ENCODE measurements at places on chromosomes 16 and 17.
A peak's percentile ranks its signal among the peaks of the same experiment; 100 is the strongest.

- no peak for DNase-seq
Measured at GRCh38 chr17:81511554-81511803, 1.1 kb downstream of the ACTG1 start.

GRCh38 chr16:10923650-10924214 lies 18.5 kb downstream of the DEXI start:
- peak; percentile 79 for DNase-seq

DNA sequence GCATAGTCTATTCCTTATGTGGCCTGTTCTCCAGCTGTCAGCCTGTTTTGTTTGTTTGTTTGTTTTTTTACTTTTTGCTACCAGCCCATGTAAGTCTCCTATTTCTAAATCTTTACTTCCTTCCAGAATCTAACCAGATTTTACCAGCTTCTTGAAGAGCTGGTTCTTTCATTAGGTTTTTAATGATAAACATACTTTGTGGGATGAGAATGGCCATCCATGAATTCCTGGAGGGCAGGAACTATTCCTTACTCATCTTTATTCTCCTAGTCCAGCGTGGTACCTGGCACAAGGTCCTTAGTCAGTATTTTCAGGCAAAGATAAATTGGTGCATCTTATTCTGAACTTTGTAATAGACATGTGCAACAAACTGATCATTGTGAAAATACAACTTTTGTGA lies 17.3 kb downstream of the RSPRY1 start:
- no peak for DNase-seq

DNA sequence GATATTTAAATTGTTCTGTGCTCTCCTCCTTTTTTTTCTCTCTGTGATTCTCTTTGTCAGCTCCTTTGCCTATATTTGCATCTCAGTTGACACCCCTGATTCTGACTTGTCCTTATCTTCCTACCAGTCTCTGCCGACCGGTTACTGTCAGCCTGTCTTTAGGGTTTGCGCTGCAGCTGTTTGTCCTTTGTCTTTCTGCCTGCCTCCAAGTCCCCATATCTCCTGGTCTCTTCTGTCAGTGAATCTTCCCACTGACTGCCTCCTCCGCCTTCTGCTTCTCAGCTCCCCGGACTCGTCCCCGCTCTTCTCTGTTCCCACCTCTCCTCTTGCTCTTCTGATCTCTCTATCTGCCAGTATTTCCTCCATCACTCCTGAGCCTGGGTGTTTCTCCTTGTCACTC lies 5.2 kb downstream of the TLCD2 start:
- DNase-seq = no peak

GRCh38 chr16:64841482-64841881 lies 280.4 kb downstream of the CDH11 start:
- DNase-seq = no peak

DNA sequence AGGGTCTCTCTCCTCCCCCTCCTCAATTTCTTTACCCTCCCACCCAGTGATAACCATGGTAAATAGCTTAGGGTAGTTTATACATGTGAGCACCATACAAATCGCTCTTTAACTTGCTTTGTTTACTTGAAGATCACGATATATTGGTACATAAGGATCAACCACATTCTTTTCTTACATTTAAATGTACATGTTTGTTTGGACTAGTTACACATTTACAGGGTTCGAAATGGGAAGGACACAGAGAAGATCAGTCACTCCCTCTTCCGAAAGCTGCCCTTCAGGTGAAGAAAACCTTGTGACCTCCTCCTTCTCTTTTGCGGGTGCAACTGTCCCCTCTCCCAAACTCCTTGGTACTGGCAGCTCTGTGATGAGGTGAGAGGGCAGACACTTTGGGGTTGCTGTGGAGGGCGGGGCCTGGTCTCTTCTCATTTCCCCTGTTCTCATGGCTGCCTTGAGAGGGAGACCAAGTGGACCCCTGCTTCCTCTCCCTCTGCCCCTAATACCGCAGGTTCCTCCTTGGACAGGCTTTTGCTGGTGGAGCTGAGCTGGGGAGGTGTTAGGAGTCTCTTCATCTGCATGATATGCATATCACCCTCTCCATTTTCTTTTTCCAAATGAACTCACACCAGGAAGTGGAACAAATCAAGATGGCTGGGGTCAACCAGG lies 4.7 kb upstream of the PIK3R6 start:
- DNase-seq = no peak

DNA sequence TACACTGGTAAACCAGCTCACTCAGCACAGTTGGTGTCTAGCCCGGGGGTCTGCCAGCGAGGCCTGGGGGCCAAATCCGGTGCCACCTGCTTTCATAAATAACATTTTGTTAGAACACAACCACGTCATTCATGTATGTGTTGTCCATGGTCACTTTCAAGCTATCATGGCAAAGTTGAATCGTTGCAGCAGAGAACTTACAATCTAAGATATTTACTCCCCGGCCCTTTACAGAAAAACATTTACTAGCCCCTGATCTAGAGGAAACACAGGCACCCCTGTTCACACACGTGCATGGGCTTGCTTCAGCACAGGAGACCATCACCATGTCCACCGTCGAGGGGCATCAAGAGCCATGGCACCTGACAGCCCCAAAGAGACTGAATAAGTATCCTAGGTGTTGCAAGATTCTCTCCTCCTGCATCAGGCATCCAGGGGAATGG lies 111.4 kb upstream of the DNAH9 start:
- DNase-seq = no peak

DNA sequence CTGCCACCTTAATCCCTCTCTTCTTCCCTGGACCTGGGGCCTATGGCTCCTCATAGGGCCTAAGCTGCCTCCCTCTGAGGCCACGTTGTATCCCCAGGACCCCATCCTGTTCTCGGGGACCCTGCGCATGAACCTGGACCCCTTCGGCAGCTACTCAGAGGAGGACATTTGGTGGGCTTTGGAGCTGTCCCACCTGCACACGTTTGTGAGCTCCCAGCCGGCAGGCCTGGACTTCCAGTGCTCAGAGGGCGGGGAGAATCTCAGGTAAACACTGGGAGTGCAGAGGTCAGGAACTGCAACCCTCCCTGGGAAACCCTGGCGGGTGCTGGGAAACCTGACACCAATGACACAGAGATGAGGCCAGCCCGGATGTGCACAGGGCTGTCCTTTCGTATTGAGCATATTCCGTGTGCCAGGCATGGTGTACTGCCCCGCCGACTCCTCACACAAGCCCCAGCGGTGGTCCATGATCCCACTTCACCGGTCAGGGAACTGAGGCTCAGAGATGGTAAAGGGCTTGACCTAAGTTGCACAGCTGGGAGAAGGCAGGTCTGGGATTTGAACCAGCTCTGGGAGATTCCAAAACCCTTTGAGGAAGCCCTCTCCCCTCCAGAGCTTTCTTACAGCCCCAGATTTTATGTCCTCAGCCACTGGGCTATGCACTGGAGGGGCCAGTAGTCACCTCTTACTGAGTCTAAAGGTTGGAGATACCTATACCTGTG lies 22.9 kb downstream of the ANKRD40 start:
- no peak for DNase-seq

DNA sequence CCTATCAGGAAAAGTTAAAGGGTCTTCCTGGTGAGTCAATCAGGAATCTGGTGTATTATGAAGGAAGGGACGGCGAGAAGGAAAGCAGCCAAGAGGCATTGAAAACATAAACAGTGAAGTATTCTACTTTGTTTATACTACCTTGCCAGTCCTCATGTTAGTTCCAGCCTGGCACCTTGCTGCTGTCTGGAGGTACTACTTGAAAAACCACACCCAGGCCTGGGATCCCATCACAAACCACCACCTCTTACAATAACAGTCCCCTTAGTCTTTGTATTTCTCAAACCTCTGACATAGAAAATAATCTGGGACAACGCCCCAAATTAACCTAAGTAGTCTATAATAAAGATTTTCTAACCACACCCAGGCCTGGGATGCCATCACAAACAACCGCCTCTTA lies 676.7 kb upstream of the SOX9 start:
- no peak for DNase-seq

GRCh38 chr17:46000292-46000691 lies 1.2 kb downstream of the STH start:
- DNase-seq = no peak

DNA sequence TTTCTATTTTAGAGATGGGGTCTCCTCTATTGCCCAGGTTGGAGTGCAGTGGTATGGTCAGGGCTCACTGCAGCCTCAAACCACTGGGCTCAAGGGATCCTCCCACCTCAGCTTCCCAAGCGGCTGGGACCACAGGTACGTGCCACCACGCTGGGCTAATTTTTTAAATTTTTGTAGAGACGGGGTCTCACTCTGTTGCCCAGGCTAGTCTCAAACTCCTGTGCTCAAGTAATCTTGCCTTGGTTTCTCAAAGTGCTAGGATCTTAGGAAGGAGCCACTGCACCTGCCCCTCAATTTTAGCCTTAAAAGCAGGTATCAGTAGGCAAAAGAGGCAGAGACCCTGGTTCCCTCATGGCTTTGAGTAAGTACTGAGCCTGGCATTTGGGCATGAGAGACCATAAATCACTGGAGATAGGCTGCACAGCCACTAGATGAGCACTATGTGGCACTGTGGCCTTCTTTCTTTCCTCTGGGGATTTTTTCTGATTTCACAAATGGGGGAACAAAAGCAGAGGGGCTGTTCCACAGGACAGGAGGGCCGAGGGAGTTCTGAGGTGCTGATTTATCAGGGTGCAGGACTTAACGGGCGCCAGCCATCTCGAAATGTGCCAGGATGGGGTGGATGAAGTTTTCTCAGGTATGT lies 82.2 kb downstream of the PLXDC1 start:
- DNase-seq = no peak

- DNase-seq = no peak
Measured at GRCh38 chr16:84593825-84594724, 23.8 kb downstream of the COTL1 start.

GRCh38 chr16:24717411-24717810 lies 12.0 kb upstream of the TNRC6A start:
- no peak for DNase-seq

DNA sequence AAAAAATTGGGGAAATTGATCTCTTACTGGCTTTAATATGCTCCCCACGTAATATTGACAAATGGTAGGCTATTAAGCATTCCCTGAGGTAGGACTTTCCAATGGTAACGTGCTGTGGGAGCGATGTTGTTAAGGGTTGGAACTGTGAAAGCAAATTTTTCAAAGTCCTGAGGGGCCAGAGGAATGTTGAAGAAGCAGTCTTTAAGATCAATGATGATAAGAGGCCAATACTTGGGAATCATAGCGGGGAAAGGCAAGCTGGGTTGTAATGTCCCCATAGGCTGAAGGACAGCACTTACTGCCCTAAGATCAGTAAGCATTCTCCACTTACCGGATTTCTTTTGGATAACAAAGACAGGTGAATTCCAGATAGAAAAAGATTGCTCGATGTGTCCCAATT lies 69.6 kb upstream of the ARL4D start:
- DNase-seq = no peak

DNA sequence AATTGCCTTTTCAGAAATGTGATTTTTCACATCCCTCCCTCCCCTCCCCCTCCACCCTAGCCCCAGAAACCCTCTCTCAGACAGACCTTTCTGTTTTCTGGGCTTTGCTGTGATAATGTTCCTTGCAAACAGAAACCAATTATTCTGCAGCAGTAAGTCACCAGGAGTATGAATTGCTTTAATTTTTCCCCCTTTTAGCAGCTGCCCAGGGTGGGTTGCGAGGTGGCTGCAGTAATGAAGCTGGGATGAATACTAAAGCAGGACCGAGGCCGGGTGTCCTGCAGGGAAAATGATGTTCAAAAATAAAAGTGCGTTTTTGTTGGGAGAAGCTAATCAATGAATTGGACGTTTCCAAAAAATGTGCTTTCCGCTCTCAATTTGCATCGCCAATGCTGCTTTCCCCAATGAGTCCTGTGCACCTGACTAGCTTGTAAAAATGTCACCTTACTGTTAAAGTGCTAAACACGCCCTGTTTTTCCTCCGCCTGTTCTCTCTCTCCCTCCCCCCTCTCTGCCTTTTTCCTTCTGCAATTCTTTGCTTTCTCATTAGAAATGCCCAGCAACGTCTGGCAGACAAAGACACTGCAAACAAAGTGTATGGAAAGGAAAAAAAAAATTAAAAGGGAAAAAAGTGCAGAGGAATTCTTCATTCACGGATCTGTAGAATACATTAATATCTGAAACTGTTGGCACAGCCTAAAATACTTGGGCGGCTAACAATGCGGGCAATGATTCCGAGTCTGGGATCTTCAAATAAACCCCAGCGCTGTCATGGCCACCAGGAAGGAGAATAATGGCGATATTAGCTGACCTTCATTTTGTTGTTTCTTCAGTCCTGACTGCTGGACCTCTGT lies 244.1 kb downstream of the STX8 start:
- no peak for DNase-seq

DNA sequence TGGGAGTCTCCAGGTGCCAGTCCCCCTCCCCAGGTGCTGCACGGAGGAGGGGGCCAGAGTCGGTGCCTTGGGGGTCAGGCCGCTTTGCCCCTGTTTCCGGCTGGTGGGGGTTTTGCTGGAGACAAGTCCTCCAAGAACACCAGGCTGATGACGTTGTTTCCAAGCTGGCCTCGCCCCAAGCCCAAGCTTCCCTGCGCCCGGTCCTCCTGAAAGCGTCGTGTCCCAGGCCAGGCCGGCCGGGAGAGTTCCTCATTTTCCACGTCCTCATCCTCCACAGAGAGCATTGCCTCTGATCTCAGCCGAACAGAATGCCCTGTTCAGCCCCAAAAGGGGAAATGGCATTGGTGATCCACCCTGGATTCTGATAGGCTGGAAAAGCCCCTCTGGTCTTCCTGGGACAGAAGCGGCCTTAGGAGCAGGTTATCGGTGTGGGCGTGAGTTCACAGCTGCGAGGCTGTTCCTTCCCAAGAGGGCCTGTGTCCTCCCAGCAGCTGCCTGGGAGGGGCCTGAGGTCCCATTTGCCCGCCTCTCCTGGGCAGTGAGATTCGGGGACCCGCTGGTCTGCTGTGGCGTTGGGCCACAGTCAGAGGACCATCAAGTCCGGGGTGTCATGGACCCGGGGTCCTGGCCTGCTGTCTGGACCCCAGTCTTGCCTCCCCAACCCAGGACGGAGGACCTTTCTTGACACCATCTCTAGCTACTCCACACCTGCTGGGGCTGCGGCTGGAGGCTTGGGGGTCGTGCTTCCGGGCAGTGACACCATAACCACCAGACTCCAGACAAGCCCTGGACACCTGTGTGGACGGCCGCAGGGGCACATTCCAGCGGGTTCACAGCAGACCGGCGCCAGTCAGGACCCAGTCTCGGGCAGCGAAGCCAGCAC lies 7.1 kb downstream of the SOX8 start:
- no peak for DNase-seq

GRCh38 chr16:5504064-5504781 lies 406.6 kb upstream of the EEF2KMT start:
- DNase-seq = peak; percentile 87

DNA sequence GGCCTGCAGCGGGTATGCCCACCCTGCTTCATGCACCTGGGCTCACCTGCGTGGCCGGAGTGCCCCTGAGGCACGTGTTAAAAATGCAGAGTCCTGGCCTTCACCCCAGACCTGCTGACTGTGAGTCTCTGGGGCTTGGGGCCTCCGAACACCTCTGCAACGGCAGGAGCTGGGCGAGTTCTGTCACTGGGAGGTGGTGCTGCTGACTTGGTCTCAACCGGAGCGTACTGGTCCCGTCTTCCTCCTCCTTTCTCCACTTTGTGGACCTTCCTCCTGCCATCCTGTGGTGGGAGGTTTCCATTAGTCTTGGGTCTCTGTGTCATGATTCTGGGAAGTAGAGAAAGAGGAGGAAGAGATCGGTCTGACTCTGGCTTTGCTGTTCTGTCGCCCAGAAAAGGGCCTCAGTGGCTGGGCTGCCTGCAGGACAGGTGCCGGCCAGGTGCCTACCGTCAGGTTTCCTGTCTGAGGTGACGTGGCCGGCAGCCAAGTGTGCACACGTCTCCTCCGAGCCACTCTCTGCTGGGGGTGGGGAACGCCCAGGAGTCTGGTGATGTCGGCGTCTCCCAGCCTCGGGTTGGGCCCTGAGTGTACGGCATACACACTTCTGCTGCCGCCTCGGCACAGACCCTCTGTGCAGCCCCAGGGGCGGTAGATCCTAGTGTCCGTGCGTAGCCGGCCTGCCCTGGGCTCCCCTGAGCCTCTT lies 6.9 kb downstream of the TSC2 start:
- DNase-seq = no peak

All from anterior cingulate cortex (tissue), 58 donors.